ENCODE measurements at places on chromosomes 13 and 19. TPM values are rescaled to one million over a fixed set of nuclear protein-coding genes. Genes with fewer than 3 reads are reported as not detected.

DNA sequence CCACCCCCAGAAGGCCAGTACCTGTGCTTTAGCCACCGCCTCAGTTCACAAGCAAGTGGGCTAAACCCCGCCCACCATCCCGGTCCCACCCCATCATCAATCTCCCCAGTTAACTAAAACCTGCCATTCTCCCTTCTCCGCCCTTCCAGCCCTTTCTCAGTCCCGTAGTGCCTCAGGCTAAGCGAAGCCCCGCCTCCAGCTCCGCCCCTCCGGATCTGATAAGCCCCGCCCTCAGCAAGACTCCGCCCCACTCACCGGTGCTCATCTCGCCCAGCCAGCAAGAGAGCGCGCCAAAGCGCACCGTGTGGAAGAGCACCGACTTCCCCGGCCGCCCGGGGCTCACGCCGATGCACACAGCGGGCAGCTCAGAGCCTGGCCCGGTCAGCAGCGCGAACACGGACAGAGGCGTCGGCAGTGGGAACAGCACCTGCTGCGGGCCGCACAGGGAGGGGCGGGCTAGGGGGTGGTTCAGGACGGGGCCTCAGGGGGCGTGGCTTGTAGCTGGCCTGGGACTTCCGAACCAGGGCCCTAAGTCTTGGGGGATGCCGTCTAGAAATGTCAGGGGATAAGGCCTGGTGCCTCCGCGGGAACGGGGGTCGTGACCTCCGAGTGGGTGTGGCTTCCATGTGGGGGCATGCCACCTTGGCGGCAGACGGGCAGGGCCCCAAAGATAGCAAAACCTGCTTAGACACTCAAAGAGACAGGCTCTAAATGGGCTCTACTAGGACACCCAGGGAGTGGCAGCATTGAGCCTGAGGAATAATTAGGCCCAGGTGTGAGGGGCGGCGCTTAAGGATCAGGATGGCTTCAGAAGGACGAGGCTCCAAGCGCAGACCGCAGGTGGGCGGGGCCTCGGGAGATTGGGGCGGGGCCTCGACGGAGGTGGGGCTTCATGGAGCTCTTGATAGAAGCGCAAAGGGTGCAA, 21.4 kb downstream of the MAP4K1 start:
- H3K4me1 ChIP-seq, result no peaks in the 10 kb centered on the region
- H3K36me3 ChIP-seq, result peaks cover 12% of the 10 kb centered on the region
- peak; percentile 16 for DNase-seq
- no peak overlapping the region for H3K27ac ChIP-seq
- no peaks in the 10 kb centered on the region for H3K27me3 ChIP-seq

- H3K4me3 ChIP-seq, result peak within 1 kb of the TSS; percentile 77
- peak; percentile 16 for DNase-seq
- peaks cover 6% of the 10 kb centered on the region for H3K36me3 ChIP-seq
- peak within 1 kb of the TSS; percentile 20 for H3K27ac ChIP-seq
Observed at GRCh38 chr13:25171517-25172302, at the start of gene AMER2. Gene AMER2, minus strand, starts transcription at chr13:25172288. Its CDS starts 669 bp downstream, at chr13:25171619.

- peak within 1 kb of the TSS; percentile 79 for H3K4me3 ChIP-seq
- H3K27me3 ChIP-seq, result peaks cover 45% of the 10 kb centered on the region
- H3K27ac ChIP-seq, result no peak within 1 kb of the TSS
- peaks cover 6% of the 10 kb centered on the region for H3K4me1 ChIP-seq
- no peaks in the 10 kb centered on the region for H3K36me3 ChIP-seq
Observed at GRCh38 chr19:7595466-7596133, at the start of gene CAMSAP3. Gene CAMSAP3, plus strand, starts transcription at chr19:7595863. Its CDS starts 140 bp downstream, at chr19:7596003.

- peaks cover 2% of the 10 kb centered on the region for H3K36me3 ChIP-seq
- H3K27ac ChIP-seq, result no peak overlapping the region
- H3K4me3 ChIP-seq, result no peak overlapping the region
Observed at GRCh38 chr13:65133094-65133493, 2097.0 kb downstream of the PCDH9 start.

Gene CLEC17A
- total RNA-seq, result 0.46 TPM

GRCh38 chr19:52191951-52192350, 2.1 kb downstream of the PPP2R1A start:
- no peaks in the 10 kb centered on the region for H3K27me3 ChIP-seq
- peak overlapping the region; percentile 43 for H3K27ac ChIP-seq
- H3K4me1 ChIP-seq, result peaks cover 38% of the 10 kb centered on the region
- DNase-seq, result no peak
- H3K4me3 ChIP-seq, result peak overlapping the region; percentile 83
- H3K36me3 ChIP-seq, result peaks cover 3% of the 10 kb centered on the region

- no peak for DNase-seq
- no peak overlapping the region for H3K27ac ChIP-seq
- no peak overlapping the region for H3K4me3 ChIP-seq
- H3K4me1 ChIP-seq, result peaks cover 8% of the 10 kb centered on the region
Observed at GRCh38 chr13:110511509-110512181, 49.9 kb downstream of the RAB20 start.

Gene KLK3
- total RNA-seq, result not detected

Gene IRGC
- total RNA-seq, result not detected

DNA sequence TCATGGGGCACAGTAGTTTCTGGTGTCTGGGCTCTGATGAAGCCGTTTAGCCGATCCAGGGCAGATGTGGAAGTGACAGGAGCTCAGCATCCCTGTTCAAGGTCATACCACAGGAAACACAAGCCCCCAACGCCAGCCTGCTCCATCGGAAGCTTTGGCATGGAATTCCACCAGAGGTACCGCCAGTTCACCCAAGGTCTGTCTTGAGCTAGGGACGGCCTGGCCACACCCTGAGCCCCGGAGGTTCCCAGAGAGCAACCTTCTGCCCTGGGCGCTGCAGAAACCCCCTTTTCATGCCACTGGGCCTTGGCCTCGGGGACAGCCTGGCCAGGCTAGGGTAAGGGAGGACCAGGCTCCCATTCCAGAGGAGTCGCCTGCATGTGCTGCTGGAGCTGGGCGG, 39.4 kb upstream of the TPM4 start:
- no peaks in the 10 kb centered on the region for H3K27me3 ChIP-seq
- H3K36me3 ChIP-seq, result no peaks in the 10 kb centered on the region
- H3K4me3 ChIP-seq, result no peak overlapping the region

DNA sequence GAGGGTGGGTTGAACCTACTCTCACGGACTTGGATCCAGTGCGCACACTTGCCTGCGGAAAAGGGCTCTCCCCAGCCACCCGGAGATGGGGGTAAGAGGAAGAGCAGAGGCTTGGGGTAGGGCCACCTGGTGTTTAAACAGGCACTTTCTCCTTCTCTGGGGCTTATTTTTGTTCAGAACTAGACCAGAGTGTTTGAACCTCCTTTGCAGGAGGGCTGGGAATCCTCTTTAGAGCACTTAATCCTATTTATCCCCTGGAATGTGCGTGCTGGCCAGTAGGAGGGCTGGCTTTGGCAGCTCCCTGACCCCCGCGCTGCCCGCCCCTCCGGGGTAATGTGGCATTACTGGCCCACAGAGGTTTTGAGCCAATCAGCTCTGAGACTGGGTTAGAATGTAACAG, 2.0 kb downstream of the RGS9BP start:
- peak overlapping the region; percentile 56 for H3K4me3 ChIP-seq
- no peak overlapping the region for H3K27ac ChIP-seq
- H3K4me1 ChIP-seq, result peaks cover 24% of the 10 kb centered on the region
- peaks cover 14% of the 10 kb centered on the region for H3K27me3 ChIP-seq

- no peak for DNase-seq
- no peaks in the 10 kb centered on the region for H3K27me3 ChIP-seq
- H3K4me3 ChIP-seq, result no peak overlapping the region
- no peaks in the 10 kb centered on the region for H3K36me3 ChIP-seq
- H3K4me1 ChIP-seq, result peaks cover 13% of the 10 kb centered on the region
Observed at GRCh38 chr13:66911411-66911939, 318.7 kb downstream of the PCDH9 start.

DNA sequence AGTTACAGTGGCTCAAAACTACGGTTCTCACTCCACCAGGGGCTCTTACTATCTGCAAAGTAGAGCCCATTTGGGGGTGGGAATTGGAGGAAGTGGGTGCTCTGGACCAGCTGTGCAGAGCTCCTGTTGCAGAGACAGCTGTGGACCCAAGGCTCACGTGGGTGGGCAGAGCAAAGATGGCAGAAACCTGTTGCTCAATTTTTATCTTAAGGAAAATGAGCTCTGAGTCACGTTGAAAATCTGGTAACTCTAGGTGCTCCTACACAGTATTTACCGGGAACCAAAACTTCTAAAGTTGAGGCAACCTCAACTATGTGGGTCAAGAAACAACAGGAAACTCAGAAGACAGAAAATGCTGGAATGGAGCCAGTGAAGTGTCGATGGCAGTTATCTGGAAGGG, 30.2 kb upstream of the SLC15A1 start:
- H3K4me1 ChIP-seq, result no peaks in the 10 kb centered on the region
- H3K27me3 ChIP-seq, result peaks cover 47% of the 10 kb centered on the region
- no peak overlapping the region for H3K27ac ChIP-seq
- H3K36me3 ChIP-seq, result no peaks in the 10 kb centered on the region

GRCh38 chr19:38442736-38443135, 9.2 kb downstream of the RYR1 start:
- H3K27me3 ChIP-seq, result no peaks in the 10 kb centered on the region
- H3K4me1 ChIP-seq, result peaks cover 11% of the 10 kb centered on the region
- no peak overlapping the region for H3K27ac ChIP-seq

Gene FAM83E
- 8.5 TPM for total RNA-seq

- H3K27me3 ChIP-seq, result no peaks in the 10 kb centered on the region
- H3K4me3 ChIP-seq, result no peak overlapping the region
- H3K27ac ChIP-seq, result no peak overlapping the region
- no peaks in the 10 kb centered on the region for H3K4me1 ChIP-seq
- no peaks in the 10 kb centered on the region for H3K36me3 ChIP-seq
- DNase-seq, result no peak
Observed at GRCh38 chr13:100460791-100461190, 127.8 kb downstream of the GGACT start.

- H3K36me3 ChIP-seq, result no peaks in the 10 kb centered on the region
- H3K27ac ChIP-seq, result no peak overlapping the region
- H3K27me3 ChIP-seq, result no peaks in the 10 kb centered on the region
- H3K4me1 ChIP-seq, result no peaks in the 10 kb centered on the region
Observed at GRCh38 chr13:22801402-22802003, 379.3 kb upstream of the SGCG start.

Gene ZNF264
- total RNA-seq, result 38.7 TPM

Gene GAMT
- total RNA-seq, result 13.6 TPM

DNA sequence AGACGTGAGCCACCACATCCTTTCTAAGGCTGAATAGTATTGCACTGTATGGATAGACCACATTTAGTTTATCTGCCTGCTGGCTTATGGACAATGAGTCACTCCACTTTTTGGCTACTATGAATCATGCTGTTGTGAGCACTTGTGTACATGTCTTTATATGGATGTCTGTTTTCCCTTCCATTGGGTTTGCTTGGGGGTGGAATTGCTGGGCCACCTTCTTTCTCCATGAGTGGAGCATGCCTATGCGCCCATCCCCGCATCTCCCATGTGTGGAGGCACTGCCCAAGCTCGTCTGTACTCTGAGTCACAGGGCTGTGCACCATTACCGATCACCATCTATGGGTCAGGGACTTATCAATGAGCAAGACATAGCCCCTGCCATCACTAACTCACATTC, 127.2 kb upstream of the GJB6 start:
- no peak overlapping the region for H3K27ac ChIP-seq
- no peaks in the 10 kb centered on the region for H3K27me3 ChIP-seq
- no peaks in the 10 kb centered on the region for H3K36me3 ChIP-seq
- peaks cover 23% of the 10 kb centered on the region for H3K4me1 ChIP-seq

DNA sequence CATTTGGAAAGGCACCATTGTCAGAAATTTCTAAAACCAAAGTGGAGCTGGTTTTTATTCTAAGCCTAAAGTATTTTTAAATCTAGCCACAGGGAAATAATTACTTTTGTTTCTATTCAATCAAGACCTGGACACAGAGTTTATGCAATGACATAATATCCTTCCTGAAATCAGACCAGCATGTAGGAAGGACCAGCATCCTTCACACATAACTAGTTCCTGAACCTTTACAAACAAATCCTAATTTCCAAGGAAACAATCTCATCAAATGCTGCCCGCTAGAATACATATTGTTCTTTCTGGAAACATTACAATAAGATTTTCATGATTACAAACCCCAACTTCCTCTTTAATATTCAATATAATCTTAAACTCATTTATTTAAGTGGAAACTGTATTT, 1.5 kb downstream of the STARD13 start:
- H3K36me3 ChIP-seq, result no peaks in the 10 kb centered on the region
- H3K27ac ChIP-seq, result no peak overlapping the region
- no peak overlapping the region for H3K4me3 ChIP-seq

Gene STOML3
- total RNA-seq, result not detected

DNA sequence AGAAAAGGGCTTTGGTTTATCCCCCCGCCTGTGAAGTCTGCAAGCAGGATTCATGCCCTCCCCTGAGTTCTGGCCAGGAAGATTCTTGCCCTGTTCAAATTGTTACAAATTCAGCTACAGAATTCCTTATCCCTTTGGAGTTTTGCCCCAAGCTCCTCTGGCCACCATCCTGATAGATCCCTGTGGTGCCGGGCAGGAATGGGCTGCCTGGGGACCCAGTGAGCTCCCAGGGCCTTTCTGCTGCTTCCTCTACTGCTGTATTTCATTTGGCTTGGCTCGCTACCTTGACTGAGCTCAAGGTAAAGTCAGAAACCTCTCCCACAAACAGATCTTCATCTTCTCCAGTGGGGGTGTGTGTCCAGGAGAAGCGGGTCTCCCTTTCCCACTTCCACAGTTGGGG, 194.6 kb upstream of the NBEA start:
- H3K36me3 ChIP-seq, result peaks cover 2% of the 10 kb centered on the region
- H3K27me3 ChIP-seq, result peaks cover 6% of the 10 kb centered on the region
- H3K4me1 ChIP-seq, result no peaks in the 10 kb centered on the region
- DNase-seq, result no peak
